Ascending aorta (tissue), 2 donors: ENCODE measurements at places on chromosomes 4 and X. TPM values are rescaled to one million over a fixed set of nuclear protein-coding genes. Genes with fewer than 3 reads are reported as not detected.

- no peak for DNase-seq
- no peaks in the 10 kb centered on the region for H3K4me1 ChIP-seq
- peak overlapping the region; percentile 83 for H3K4me3 ChIP-seq
- no peak overlapping the region for H3K27ac ChIP-seq
- no peaks in the 10 kb centered on the region for H3K36me3 ChIP-seq
These were observed 1.2 kb downstream of the CXCL3 start for GRCh38 chr4:74037076-74037955.

GRCh38 chrX:136689436-136689835, 41.5 kb downstream of the CD40LG start:
- DNase-seq = no peak
- no peaks in the 10 kb centered on the region for H3K4me1 ChIP-seq
- H3K27me3 ChIP-seq = no peaks in the 10 kb centered on the region

GRCh38 chrX:118973389-118974087, 880 bp upstream of the LONRF3 start:
- H3K4me1 ChIP-seq = no peaks in the 10 kb centered on the region
- peak overlapping the region; percentile 83 for H3K4me3 ChIP-seq
- DNase-seq = no peak
- H3K36me3 ChIP-seq = no peaks in the 10 kb centered on the region

DNA sequence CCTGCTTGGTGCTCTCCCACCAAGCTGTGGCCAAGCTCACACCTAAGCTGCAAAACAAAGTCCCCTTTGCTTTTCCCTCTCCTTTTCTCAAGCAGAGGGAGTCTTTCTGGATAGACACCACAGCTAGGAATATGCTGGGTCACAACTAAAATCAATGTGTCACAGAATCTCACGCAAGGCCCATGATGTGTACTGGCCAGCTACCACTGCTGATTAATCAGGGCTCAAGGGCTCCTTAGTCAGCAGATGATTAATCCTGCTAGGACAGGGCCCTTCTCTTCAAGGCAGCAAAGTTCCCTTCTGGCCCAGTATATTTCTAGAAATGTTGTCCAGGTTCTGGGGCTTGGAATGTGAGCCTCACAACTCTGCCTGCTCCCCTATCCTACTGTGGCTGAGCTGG, 32.0 kb upstream of the TENT5D start:
- no peaks in the 10 kb centered on the region for H3K27me3 ChIP-seq
- no peak overlapping the region for H3K4me3 ChIP-seq
- no peaks in the 10 kb centered on the region for H3K4me1 ChIP-seq
- no peak for DNase-seq
- no peaks in the 10 kb centered on the region for H3K36me3 ChIP-seq

GRCh38 chr4:98794565-98795205, 134.2 kb downstream of the EIF4E start:
- no peaks in the 10 kb centered on the region for H3K36me3 ChIP-seq
- H3K4me1 ChIP-seq = no peaks in the 10 kb centered on the region
- H3K4me3 ChIP-seq = no peak overlapping the region
- H3K27me3 ChIP-seq = no peaks in the 10 kb centered on the region

DNA sequence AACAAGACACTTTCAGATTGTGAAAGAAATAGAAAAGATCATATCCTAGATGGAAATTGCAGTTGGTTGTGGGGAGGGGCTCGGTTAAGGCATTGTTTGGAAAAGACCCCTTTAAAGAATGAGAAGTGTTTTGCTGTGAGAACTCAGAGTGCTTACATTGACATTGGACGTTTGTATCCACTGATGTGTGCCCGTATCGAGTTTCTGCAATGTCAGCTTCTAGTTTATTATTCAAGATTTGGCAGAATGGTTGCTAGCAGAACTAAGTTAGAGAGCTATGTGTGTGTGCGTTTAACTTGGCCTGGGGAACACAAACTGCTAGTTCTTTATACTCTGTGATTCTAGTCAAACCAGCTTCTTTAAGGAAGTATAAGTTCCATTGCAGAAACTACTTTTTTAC, 2702.5 kb downstream of the PCDH7 start:
- no peaks in the 10 kb centered on the region for H3K36me3 ChIP-seq
- no peaks in the 10 kb centered on the region for H3K4me1 ChIP-seq
- no peak overlapping the region for H3K4me3 ChIP-seq
- no peak for DNase-seq

- H3K36me3 ChIP-seq = no peaks in the 10 kb centered on the region
- H3K27me3 ChIP-seq = no peaks in the 10 kb centered on the region
- no peak overlapping the region for H3K4me3 ChIP-seq
- no peak overlapping the region for H3K27ac ChIP-seq
These were observed 91.6 kb upstream of the EFHC2 start for GRCh38 chrX:44435047-44435446.

- no peak overlapping the region for H3K4me3 ChIP-seq
- H3K27ac ChIP-seq = no peak overlapping the region
- H3K36me3 ChIP-seq = no peaks in the 10 kb centered on the region
- peaks cover 10% of the 10 kb centered on the region for H3K27me3 ChIP-seq
- DNase-seq = no peak
These were observed 88.3 kb downstream of the BCOR start for GRCh38 chrX:40009462-40009851.

- no peaks in the 10 kb centered on the region for H3K4me1 ChIP-seq
- H3K27ac ChIP-seq = no peak overlapping the region
- H3K4me3 ChIP-seq = no peak overlapping the region
- H3K36me3 ChIP-seq = no peaks in the 10 kb centered on the region
These were observed 537.5 kb downstream of the KCNIP4 start for GRCh38 chr4:21411086-21411485.

The RADX gene
- not detected for total RNA-seq

The LRCH2 gene
- 5.2 TPM for total RNA-seq

The HTRA3 gene
- 52.6 TPM for total RNA-seq

The F8A3 gene
- total RNA-seq = not detected
